PC-3 (cell line): ENCODE measurements at places on chromosomes 4 and X. TPM values are rescaled to one million over a fixed set of nuclear protein-coding genes. Genes with fewer than 3 reads are reported as not detected.

- no peak for DNase-seq
Measured at GRCh38 chrX:69215161-69215875, 50.1 kb upstream of the PJA1 start.

- peak; percentile 88 for DNase-seq
Measured at GRCh38 chr4:168796362-168797106, 213.5 kb downstream of the CBR4 start.

DNA sequence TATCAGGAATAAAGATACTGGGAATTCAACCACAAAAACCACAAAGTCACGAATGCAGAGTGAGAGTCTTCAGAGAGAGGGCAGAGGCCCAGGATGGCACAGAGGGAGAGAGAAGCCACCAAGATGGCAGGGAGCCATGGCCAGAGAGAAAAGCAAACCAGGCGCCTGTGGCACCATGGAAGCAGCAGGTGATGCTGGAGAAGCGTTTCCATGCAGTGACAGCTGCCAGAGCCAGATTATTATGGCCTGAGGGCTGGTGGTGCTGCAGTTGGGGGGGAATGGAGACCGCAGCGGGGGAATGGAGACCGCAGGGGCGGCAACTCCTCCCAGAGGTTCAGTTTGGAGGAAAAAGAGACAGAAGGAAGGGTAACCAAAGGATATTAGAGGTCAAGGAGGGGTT, 5.8 kb downstream of the TAFAZZIN start:
- no peak for DNase-seq

GRCh38 chrX:118523920-118524319, 28.3 kb downstream of the DOCK11 start:
- no peak for DNase-seq

- DNase-seq, result peak; percentile 5
Measured at GRCh38 chrX:78838709-78839108, 91.2 kb downstream of the LPAR4 start.

DNA sequence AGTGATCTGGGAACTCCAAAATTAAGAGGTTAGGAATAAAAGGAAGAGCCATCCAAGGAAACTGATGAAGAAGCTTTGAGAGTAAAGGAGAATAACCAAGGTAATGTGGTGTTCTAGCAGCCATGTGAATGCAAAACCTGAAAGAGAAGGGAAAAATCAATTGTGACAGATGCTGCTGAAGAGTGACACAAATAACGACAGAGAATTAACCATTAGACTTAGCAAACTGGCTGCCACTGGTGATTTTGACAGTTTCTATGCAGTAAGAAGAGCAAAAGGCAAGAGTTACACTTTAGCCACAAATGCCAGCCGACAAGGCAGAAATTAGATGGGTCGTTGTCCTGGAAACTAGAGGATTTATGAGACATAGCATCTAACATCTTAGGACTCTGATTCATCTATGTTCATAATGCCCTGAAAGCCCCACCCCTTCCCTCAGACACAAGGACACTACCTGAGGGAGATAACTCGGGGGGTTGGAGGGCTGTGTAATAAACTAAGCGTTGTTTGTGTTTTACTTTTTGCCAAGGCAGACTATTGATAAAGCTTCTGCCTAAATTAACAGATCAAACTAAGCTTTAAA, 13.0 kb upstream of the TMEM144 start:
- no peak for DNase-seq

The RNF128 gene
- total RNA-seq, result not detected in 2 replicates

DNA sequence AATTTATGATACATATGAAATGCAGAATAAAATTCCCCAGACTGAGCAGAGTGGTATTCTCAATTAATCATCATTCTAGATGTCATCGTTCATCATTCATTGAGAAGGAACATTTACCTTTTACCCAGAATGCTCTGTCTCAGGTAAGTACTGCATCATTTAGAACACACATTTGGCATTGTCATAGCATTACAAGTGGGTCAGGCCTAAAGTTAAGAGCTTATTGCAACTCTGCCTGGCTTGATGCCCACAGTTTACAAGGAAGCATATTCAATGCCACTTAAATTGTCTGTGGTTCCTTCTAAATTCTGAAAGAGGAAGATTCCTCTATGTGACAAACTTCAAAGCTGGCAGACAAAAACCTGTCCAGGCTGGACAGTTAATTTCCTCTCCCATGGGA, 87.3 kb downstream of the CAMK2D start:
- DNase-seq, result no peak

The MTCP1 gene
- 6.6 and 17.9 TPM in 2 replicates for total RNA-seq

The DUSP9 gene
- total RNA-seq, result 10.7 and 13.0 TPM in 2 replicates

DNA sequence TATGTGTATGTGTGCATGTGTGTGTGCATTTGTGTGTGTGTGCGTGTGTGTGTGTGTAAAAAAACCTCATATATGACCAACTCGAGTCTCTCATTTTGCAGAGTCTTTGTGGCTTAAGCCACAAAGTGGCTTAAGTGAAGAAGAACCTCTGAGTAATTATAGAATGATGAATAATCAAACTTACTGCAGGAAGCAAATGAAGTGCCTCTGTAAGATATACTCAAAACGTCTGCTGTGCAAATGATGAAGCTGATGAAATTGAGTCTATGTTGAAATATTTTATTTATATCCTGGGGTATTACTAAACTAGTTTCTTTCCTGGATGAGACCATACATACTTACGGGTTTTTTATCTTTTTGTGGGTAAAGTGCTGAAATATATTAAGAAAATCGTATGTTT, 1198.7 kb downstream of the PCDH7 start:
- DNase-seq, result no peak

The CXCL3 gene
- 25.1 and 28.9 TPM in 2 replicates for total RNA-seq

The JADE3 gene
- 7.1 and 7.3 TPM in 2 replicates for total RNA-seq

GRCh38 chr4:189073739-189074138, 866.9 kb upstream of the FRG1 start:
- DNase-seq, result no peak

The AADAT gene
- total RNA-seq, result 2.7 and 4.3 TPM in 2 replicates

- DNase-seq, result no peak
Measured at GRCh38 chrX:3134316-3134945, 93.2 kb downstream of the ARSF start.

- peak; percentile 77 for DNase-seq
Measured at GRCh38 chr4:106502106-106502699, 133.6 kb upstream of the GIMD1 start.

The WNK3 gene
- 0.06 and 0.33 TPM in 2 replicates for total RNA-seq
